Activated T-helper 9 cell treated with anti-CD3 and anti-CD28 coated beads, Interleukin-2, amount 50 U/mL, for 16 hours (primary cell): ENCODE measurements at places on chromosomes 2 and 18.

DNA sequence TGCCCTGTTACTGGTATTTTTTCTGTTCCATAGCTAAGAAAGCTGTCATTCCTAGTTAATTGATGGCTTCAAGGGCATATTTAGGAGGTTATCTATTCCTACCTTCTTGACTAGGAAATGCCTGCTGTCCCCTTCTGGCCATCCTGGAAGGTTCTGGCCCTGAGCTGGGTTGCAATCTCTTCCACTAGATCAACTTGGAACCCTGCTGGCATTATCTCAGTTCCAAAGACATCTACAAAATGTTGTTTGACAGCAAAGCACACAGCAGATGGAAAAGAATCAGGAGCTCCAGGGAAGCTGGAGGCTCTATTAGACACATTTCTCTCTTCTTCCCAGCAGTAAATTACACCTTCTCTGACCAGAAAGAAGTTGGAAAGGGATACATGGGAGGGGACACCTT, 192.1 kb downstream of the ARHGAP28 start:
- DNase-seq, result no peak

DNA sequence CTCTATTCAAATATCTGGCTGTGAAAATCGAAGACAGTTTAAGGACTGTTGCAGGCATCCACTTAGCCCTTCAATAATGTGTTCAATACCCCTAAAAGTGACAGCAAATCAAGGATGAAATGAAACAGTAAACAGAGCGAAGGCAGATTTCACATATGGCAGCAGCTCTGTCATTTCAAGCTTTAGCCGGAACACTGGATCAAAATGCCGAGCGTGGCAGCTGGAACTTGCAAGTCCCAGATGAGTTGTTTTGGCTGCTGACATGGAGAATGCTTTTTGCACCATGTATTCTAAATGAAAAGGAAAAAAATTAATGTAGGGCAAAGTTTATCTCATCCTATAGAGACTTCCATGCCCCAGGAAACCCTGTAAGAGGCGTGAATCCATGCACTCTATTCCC, 18.0 kb downstream of the LRRC30 start:
- no peak for DNase-seq

- no peak for DNase-seq
Observed at GRCh38 chr2:62426154-62426912, 79.7 kb downstream of the TMEM17 start.

DNA sequence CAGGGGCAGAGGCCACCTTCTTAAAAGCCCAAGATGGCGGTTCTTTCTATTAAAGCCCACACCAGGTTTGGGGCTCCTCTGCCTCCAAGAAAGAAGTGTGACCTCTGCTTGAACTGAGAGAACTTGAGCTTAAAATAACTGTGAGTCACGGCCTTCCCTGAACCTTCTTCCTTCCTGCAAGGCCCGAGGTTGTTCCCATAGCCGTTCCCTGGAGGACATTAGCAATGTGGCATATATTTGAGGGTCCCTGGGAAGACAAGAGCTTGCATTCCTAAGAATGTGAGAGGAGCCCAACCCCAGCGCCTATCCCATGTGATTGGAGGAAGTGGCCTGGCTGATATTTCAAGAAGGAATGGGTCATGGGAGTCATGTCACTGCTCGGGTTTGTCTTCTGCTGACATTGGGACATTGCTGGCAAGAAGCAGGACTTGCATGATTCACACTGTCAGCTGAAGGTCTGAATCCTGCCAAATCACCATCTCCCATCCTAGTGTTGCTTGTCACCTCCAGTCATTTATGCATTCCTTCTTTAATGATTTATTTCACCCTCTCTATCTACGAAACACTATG, 168.1 kb downstream of the TRIB2 start:
- no peak for DNase-seq

DNA sequence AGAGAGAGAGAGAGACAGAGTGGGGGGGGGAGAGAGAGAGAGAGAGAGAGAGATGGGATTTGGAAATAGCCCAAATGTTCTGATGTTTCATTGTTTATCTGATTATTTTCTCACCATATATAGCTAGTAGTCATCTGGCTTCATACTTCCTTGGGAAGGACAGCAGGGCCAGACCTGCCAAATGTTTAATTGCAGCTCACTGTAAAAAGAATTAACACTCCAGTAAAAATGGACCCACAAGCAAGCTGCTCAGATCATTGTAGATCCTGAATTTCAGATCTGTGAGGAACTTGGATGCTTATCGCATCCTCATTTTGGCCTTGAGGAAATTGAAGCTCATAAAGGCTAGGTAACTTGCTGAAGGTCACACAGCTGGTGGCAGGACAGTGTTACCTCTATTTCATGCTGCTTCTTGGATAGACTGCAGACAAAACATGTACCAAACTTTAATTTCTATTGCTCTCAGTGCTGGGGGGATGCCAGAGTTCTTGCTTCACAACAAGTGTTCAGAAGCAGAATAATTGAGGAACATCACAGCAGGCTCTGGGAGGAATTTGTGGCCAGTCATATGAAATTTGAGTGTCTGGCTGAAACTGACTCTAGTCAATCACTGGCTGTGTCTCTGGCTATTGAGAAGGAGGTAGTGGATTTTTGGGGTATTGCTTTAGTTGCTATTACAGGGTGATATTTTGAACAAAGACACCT, 223.5 kb downstream of the PIK3C3 start:
- DNase-seq, result no peak

- no peak for DNase-seq
Observed at GRCh38 chr2:96933305-96934181, 52.8 kb downstream of the FAM178B start.

DNA sequence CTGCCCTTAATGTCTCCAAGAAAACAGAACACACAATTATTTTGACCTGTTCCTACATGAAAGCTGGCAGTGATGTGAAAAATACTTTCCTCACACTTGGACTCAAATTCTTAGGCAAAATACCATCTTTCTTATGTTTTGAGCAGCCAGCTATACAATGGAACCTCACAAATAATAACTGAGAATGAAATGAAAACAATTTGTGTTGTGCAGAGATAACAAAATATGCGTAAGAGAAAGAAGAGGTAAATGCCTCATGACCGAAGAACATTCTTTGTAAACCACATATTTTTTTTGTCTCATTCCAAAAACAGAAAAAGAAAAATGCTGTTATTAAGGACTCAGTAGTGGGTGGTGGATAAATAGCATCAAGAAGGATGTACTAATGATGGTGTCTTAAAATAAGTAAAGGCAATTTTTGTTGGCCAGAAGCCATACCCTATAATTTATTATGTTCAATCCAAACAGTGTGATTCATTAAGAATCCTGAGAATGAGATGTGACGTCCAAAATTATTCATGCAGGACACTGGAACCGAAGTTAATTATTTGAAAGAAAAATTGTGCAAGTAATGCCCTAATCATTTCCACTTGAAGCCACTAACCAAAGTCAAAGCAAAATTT, 193.0 kb upstream of the NETO1 start:
- no peak for DNase-seq
